NCI-H1105 treated with DMSO at 0.1 percent for 48 hours (cell line): ENCODE measurements at places on chromosomes 12 and 14.

DNA sequence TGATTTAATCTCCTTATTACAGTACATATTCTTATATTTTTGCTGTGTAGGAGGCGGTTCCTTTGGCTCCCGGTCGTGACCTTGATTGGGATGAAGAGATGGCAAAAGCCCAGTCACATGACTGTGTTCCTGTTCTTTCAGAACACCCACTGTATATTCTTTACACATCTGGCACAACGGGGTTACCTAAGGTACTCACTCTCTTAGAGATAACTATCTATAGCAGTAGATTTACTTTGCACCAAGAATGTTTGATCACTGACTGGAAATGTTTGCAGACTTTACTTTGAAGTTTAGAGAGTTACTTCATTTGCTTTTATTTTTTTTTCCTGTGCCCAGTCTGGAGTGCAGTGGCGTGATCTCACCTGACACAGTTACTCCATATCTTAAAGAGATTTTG is 65.2 kb downstream of the ACSS3 start:
- no peak for DNase-seq

GRCh38 chr14:104562606-104563005 is 17.0 kb upstream of the C14orf180 start:
- DNase-seq = no peak

GRCh38 chr12:72075891-72076557 is 137.4 kb downstream of the TPH2 start:
- no peak for DNase-seq

GRCh38 chr14:23602181-23603095 is 23.8 kb upstream of the JPH4 start:
- no peak for DNase-seq

GRCh38 chr12:67327466-67327865 is 58.3 kb downstream of the CAND1 start:
- no peak for DNase-seq

DNA sequence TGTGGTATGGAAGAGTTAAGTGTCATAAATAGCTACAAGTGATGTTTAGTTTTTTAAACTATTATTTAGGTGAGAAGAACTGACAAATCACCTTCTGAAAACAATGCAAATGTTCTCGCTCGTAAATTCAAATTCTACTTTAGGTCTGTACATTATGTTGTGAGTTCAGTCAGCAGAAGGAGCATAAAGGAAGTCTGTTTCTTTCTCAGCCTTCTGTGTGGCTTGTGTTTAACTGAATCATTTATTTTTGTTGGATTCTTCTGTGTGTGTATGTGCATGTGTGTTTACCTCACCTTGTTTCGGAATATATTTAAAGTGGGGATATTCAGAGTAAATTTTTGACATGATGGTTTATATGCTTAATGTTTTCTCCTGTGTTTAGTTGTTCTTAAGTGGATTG is 285.9 kb downstream of the TMTC2 start:
- DNase-seq = no peak

DNA sequence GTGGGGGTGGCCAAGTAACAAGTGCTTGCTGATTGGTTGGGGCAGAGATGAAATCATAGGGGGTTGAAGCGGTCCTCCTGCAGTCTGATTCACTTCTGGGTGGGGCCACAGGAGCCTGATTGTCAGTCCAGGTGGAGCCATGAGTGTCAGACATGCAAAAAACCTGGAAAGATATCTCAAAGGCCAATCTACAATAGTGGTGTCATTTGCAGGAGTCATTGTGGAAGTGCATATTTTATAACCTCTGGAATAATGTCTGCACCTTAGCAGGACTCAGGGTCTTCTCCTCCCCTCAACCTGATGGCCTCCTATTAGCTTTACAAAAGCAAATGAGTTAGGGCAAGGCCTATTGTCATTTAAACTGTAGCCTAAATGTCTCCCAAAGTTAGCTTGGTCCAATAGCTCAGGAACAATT is 241.4 kb downstream of the NUAK1 start:
- DNase-seq = no peak

DNA sequence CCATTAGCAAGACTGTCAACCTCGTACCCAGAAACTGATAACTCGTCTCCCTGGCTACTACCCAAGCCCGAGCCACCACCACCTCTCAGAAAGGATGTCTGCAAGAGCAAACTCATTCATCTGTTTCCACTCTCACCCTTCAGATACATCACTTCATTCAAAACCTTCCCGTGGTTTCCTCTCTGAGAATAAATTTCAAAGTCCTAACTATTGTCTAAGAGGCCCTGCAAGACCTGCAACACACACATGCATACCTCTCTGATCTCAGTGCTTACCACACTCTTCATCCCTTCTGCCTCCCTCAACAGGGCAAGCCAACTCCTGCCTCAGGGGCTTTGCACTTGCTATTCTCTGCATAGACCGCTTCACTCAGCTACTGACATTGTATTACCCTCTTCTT is 40.6 kb downstream of the PPP1R13B start:
- DNase-seq = no peak

DNA sequence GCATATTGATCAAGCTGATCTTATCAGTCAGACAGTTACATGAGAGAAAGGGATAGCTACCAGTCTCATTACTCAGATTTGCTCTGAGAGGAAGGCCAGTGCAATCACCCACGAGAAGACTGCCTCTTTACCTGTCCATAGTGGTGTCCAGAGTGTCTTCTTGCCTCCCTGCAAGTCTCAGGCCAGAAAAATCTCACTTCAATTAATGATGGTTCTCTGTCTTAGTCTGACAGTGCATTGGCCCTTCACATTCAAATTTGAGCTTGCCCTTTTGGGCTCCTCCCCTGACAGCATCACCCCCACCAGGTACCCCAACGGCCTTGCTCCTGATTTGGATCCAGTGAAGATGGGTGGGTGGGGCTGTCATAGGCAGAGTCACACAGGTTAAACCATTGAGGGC is at the start of gene AICDA:
TSS of gene AICDA (minus strand) at position 231 of the 400 bp plus-strand sequence. CDS start at position 139, 92 bp downstream.
- no peak for DNase-seq

DNA sequence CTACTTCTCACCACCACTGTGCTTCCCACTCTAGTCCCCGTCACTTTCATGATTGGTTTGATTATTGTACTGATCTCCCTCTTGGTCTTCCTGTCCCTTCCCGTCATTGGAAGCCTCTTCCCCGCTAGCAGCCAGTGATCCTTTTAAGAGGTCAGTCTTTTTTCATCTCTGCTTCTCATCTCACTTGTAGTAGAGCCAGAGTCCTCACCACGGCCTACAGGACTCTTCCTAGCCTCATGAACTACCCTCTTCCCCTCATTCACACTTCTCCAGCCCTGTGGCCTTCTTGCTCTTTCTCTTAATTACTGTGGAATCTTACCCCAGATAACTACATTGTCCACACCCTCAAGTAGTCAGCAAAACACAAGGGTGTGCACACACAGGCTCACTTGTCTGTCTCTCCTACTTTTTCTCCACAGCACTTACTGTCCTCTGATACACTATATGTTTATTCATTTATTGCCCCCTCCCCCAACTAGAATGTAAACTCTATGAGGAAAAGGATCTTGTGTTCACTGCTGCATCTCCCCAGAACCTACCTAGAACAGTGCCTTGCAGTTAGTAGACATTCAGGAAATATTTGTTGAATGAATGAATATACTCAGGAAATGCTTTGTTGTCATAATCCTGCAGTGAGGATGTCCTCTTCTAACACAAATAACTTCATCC is 66.3 kb downstream of the CKB start:
- DNase-seq = no peak

GRCh38 chr12:19957308-19958125 is 410.8 kb upstream of the PDE3A start:
- no peak for DNase-seq

DNA sequence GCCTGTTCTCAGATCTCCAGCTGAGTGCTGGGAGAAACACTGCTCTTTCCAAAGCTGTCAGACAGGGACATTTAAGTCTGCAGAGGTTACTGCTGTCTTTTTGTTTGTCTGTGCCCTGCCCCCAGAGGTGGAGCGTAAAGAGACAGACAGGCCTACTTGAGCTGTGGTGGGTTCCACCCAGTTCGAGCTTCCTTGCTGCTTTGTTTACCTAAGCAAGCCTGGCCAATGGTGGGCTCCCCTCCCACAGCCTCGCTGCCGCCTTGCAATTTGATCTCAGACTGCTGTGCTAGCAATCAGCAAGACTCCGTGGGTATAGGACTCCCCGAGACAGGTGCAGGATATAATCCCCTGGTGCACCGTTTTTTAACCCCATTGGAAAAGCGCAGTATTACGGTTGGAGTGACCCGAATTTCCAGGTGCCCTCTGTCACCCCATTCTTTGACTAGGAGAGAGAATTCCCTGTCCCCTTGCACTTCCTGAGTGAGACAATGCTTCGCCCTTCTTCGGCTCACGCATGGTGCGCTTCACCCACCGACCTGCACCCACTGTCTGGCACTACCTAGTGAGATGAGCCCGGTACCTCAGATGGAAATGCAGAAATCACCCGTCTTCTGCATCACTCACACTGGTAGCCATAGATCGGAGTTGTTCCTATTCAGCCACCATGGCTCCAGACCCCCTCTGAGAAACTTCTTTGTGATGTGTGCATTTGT is 650.3 kb upstream of the ALG10B start:
- DNase-seq = no peak

DNA sequence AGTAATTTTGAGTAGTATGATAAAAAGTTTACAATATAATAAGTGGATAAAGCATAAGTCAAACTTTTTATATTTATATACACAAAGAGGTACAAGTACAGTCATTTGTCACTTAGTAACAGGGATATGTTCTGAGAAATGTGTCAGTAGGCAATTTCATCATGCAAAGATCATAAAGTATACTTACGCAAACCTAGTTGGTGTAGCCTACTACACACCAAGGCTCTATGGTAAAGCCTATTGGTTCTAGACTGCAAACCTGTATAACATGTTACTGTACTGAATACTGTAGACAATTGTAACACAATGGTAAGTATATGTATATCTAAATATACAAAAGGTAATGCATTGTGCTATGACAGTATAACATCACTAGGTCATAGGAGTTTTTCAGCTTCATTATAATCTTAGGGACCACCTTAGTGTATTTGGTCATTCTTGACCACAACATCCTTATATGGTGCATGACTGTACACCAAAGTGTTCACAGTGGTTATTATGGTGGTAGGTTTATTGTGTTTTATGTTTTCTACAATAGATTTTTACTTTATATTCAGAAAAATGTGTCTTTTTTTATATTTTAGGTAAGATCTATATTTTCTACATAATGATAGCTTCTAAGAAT is 14.9 kb upstream of the SCFD1 start:
- DNase-seq = no peak

GRCh38 chr14:54974788-54975414 is 52.0 kb downstream of the WDHD1 start:
- no peak for DNase-seq

GRCh38 chr12:97184127-97184773 is 277.2 kb downstream of the NEDD1 start:
- no peak for DNase-seq

- no peak for DNase-seq
These were observed 120.9 kb upstream of the CPSF6 start for GRCh38 chr12:69118516-69118915.

DNA sequence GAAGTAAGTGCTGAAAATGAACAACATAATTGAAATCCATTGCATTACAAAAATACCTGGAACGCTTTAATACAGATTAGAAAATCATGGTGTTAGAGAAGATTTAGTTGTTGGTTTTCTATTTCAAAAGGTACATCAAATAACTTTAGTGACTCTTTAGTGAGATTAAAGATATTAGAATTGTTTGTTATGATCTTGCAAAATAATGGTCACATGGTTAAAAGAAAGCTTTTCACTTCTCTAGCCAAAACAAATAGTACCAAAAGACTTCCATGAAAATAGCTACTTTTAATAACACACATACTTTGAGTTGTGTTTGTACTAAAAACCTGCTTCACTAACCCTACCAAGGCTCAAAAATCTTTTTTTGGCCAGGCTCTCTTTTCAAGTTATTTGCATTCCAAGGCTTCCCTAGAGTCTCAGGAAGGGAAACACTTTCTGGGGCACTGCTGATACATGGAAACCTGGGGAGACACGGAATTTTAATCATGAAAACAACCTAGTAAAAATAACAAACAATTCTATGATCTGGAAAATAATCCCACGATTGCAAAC is at the start of gene SLCO1A2:
TSS of gene SLCO1A2 (minus strand) at position 147 of the 555 bp plus-strand sequence. CDS start 270 bp downstream, outside the sequence.
- DNase-seq = no peak

DNA sequence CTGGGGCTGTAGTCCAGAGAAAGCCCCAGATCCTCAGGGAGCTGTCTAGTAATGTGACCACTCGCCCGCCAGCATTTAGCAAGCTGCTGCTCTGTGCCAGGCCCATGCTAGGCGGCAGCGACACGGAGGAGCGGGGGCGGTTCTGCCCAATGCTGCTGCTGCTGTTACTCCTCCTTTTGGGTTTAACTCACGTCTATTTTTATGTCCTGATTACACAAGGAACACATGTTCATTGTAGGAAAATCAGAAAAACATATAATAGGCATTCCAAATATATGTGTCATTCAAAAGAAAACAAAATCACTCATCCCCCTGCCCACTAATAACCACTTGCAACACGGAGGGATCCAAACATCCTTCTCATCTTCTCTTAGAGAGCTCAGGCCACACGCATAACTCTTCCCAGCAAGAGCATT is 30.4 kb downstream of the CCDC92 start:
- DNase-seq = no peak

- DNase-seq = no peak
These were observed 232.7 kb downstream of the SLC16A7 start for GRCh38 chr12:59828521-59828920.

- no peak for DNase-seq
These were observed 39.2 kb downstream of the BCAT1 start for GRCh38 chr12:24909667-24910066.

DNA sequence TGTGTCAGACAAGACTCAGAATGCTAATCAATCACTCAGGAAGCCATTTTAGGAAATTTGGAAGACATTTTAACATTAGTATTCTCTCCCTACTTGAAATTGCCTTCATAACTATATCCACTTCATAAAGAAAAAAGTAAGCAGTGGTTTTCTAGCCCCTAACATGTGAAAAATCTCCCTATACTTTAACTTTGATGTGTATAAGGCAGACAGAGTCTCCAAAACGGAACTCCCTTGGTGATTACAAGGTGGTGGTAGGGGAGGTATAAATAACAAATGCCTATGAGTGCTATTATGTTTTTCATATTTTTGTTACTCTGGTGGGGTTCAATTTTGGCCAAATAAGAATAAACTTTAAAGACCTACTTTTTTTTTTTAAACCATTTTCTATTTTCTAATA is 300.3 kb downstream of the BTG1 start:
- DNase-seq = no peak

DNA sequence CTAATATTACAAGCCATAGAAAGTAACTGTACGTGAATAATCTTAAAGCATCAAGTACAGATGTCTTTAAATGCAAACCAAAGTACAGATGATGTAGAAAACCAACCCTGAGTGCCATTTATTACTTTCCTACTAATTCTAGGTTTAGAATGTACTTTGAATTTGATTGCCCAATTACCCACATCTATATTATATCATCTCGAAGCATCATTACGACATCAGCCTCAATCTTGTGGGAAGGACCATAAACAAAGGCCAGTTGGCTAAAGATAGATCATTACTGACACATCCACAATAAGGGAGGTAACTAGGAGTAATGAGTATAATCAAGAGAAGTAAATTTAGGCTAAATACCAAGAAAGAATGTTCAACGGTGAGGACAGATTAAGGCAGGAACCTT is 478.9 kb downstream of the BCAT1 start:
- no peak for DNase-seq
